ENCODE measurements at places on chromosomes 7 and 10.

DNA sequence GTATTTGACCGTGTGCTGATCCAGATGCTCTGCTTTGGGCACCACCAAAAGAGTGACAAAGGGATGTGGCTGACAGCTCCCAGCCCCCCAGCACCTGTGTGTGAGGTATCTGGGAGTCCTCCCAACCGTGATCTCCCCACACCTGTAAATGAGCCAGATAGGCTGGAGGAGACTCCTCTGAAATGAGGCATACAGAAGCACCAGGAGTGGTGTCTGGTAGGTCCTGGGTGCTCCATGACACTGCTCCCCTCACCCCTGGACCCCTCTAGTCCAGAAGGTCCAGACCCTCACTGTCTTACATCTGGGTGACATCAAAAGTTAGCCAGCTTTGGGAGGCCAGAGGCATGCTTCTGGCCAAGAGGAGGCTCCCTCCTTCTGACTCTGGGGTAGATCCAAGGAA lies 20.0 kb upstream of the DRGX start:
- DNase-seq, result no peak

GRCh38 chr7:33750177-33750576 lies 155.2 kb upstream of the BMPER start:
- DNase-seq, result no peak

- no peak for DNase-seq
Measured at GRCh38 chr7:101226721-101227120, 8.8 kb downstream of the ZNHIT1 start.

GRCh38 chr7:42227936-42228591 lies 8.9 kb downstream of the GLI3 start:
- DNase-seq, result no peak

GRCh38 chr7:67359900-67360299 lies 363.3 kb downstream of the TYW1 start:
- DNase-seq, result no peak

Data from spleen (tissue), 13 donors.